CD8-positive, alpha-beta memory T cell (primary cell): ENCODE measurements at places on chromosomes 12 and 14. TPM values are rescaled to one million over a fixed set of nuclear protein-coding genes. Genes with fewer than 3 reads are reported as not detected.

GRCh38 chr14:95315579-95315978 is 4.1 kb downstream of the CLMN start:
- DNase-seq, result no peak

DNA sequence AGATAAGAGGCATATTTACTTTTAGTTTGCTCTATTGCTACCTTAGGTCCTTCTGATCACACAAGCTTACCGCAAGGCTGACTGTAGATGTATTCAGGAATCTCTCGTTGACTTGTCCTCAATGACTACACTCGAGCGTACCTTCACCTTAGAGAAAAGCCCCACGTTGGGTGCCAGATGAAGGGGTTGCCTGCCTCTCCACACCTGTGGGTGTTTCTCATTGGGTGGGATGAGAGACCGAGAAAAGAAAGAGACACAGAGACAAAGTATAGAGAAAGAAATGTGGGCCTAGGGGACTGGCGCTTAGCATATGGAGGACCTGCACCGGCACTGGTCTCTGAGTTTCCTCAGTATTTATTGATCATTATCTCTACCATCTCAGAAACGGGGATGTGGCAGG is 51.8 kb downstream of the ASCL4 start:
- DNase-seq, result no peak

DNA sequence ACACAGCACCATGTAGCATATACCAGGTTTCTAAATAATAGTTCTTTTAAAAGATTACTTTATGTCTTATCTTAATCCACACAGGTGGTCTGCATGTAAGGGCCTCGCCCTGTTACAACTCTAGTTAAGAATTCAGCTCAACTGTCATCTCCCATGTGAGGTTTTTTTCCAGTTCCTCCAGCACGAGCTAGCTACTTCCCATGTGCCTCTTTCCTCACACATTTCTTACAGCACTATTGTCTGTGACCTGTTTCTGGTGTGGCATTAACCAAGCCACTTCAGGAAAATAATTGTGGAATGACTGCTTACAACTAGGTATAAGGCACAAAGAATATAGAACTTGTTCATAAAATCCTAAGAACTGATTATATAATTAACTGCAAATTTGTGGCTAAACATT is 65.5 kb downstream of the SH2B3 start:
- no peak for DNase-seq

DNA sequence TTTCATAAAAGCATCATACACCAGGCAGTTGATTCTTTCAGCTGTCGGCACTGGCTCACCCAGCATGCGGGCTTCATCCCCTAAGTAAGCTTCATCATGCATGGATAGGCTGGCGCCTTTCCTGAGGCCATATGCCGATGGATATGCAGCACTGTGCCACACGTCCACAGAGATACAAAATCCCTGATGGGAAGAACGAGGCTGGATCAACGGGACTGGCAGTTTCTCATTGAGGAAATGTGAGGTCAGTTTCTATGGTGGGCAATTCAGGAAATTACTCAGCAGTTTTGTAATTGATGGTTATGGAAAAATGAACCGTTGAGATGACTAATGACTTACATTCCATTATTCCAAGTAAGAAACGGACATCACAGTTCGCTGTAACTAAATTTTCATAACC is 453.8 kb downstream of the TMEM121 start:
- no peak for DNase-seq

DIABLO gene
- 63.4 TPM for total RNA-seq

DNA sequence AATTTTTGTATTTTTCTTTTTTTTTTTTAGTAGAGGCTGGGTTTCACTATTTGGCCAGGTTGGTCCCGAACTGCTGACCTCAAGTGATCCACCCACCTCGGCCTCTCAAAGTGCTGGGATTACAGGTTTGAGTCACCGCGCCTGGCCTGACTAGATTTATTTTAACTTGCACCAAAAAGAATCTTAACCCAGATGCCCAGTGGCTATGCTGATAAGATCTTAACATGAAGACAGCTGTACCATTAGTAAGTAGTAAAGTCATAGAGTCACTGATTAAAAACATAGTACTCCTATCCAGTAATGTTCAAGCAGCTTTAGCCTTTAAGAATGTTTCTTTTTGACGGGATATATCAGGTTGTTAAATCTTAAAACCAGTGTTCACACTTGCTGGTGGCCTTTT is 1061.8 kb upstream of the FLRT2 start:
- DNase-seq, result no peak

IAPP gene
- not detected for total RNA-seq

KRT2 gene
- not detected for total RNA-seq

DNA sequence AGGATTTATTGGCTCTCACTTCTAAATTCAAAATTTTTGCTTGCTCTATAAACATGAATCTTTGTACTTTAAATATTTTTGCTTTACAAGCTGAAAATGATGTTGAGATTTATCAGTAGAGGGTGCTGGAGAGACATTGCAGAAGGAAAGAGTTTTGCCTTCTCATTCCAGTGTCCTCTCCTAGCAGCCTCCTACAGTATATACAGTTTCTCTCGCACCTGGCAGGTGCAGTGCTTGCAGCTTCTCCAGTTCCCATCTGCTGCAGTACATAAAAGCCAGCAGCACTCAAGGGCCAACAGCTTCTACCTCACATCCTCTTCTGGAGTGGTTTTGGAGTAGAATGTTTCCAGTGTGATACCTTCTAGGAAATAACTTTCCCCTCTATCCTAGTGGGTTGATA is 601.8 kb upstream of the ATXN7L3B start:
- DNase-seq, result no peak

DNA sequence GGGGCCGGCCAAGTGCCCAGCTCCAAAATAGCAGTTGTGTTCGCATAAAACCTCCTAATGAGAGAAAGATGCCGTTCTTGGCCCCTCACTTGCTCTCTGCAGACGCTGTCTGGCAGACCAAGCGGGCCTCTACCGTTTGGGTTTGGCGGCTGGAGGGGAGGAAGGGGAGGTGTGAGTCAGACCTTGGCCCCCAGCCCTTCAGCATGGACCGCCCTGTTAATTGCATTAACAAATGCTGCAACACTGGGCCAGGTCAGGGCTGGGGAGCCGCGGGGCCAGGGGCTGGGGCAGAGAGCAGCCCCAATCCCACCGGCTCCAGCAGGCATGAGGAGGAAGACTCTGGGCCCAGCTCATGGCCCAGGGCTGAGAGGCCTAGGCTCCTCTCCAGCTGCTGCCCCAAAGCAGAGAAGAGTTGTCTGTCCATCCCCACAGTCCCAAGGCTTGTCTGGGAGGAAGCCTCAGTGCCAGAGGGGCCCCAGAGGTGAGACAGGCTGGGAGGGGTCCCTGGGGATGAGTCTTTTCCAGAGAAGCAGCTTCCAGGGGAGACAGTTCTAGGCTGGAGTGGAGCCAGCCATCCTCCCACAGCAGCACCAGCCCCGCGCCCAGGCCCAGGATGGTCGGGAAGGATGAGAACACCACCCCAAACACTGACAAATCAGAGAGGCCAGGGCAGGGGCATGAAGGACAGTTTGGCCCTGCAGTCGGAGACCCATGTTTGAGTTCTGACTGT is 16.9 kb downstream of the LTBP2 start:
- no peak for DNase-seq

DNA sequence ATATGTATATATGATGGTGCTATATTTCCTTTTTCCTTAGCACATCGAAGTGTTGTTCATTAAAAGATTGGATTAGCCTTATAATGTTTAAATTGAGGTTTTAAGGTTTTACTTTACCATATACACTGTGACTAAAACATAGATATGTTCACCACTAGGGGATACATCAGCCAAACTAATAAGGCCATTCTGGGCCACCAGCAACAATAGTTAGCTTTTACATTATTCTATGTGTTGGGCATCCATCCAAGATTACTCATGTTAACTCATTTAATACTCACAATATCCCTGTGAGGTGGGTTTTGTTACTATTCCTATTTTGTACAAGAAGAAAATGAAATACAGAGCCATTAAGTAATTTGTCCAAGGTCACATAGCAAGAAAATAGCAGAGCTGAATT is 202.6 kb upstream of the AVPR1A start:
- no peak for DNase-seq

GRCh38 chr12:103758310-103759089 is 82.5 kb downstream of the NT5DC3 start:
- DNase-seq, result no peak

STAB2 gene
- not detected for total RNA-seq

CLEC12A gene
- not detected for total RNA-seq

DNA sequence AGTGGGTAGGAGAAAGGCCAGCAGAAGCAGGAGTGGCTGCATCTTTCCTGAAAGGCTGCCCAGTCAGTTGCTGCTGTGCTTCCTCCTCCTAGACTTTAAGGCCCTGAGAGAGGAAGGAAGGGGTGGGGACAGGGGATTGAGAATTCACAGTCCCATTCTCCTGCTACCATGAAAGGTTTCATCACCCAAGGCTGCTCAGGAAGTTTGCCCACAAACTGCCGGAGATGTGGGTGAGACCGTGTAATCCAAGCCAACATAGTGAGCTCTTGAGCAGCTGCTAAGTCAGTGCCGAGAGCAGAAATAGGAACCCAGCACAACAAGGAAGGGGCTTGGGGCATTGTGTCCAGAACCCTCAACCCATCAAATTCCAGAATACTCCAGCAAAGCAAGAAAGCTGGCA is at the start of gene CTSG:
TSS of gene CTSG (minus strand) at position 69 of the 400 bp plus-strand sequence. CDS start at position 42, 27 bp downstream.
- DNase-seq, result no peak

GRCh38 chr12:103540319-103540718 is 44.6 kb upstream of the C12orf42 start:
- DNase-seq, result no peak

GRCh38 chr14:94598816-94599655 is 13.2 kb upstream of the SERPINA3 start:
- DNase-seq, result no peak

GRIP1 gene
- 1.3 TPM for total RNA-seq

DNA sequence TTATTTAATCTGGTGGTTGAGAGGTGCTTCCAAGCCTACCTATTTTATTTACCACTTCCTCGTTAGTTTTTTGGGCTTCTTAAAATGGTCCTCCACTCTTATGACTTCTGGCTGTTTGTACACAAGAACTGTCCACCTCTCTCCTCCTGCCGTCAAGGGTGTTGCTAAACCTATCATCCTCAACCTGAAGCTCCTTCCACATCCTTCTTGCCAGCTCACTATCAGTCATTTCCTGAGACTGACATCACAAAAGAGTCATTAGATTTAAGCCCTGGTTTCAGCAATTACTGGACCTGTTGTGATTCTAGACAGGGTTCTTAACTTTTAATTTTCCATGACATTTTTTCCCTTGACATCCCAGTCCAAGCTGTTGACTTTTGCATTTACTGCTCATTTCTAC is 91.9 kb downstream of the BICD1 start:
- no peak for DNase-seq

GRCh38 chr12:1533205-1533601 is 61.2 kb downstream of the FBXL14 start:
- DNase-seq, result no peak

CSRP2 gene
- 0.33 TPM for total RNA-seq

DNA sequence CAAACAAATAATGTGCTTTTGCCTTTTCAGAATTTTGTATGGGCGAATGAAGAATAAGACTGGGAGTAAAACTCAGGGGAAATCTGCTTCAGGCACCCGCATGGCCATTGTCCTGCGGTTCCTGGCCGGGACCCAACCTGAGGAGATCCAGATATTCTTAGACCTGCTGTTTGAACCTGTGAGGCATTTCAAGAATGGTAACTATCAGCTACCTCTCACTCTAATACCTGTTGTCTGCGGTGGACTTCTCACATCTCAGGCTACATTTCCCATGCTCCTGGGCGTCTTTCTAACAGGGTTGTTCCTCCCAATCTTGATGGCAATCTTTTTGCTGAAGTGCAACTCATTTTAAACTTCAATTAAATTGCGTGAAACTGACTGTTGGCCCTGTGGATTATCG is 47.1 kb downstream of the UTP20 start:
- no peak for DNase-seq

DNA sequence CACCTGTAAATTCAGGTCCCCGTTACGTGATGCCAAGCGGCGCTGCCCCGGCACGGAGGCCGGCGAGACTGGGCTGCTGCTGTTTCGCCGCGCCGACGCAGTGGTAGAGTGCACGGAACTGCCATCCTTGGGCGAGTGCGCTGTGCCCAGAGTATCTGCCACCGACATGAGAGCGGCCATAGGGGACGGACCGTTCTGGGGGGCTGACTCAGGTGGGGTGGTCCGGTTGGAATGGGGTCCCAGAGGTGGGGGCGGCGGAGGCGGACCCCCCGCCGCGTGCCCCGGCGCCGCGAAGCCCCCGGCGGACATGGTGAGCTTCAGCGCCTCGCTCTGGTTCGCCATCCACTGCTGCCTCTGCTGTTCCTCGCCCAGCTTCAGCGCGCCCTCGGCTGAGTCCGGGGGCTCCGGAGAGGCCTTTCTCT is 2.8 kb downstream of the IRF2BPL start:
- DNase-seq, result no peak

- no peak for DNase-seq
Observed at GRCh38 chr14:100294213-100294962, 11.9 kb downstream of the SLC25A29 start.

MSI1 gene
- 0.22 TPM for total RNA-seq
